ENCODE measurements at places on chromosomes 2 and 18.

GRCh38 chr2:2256011-2256410 is 75.1 kb downstream of the MYT1L start:
- DNase-seq, result no peak

GRCh38 chr18:35289727-35290093 is 319 bp downstream of the ZSCAN30 start:
- no peak for DNase-seq

DNA sequence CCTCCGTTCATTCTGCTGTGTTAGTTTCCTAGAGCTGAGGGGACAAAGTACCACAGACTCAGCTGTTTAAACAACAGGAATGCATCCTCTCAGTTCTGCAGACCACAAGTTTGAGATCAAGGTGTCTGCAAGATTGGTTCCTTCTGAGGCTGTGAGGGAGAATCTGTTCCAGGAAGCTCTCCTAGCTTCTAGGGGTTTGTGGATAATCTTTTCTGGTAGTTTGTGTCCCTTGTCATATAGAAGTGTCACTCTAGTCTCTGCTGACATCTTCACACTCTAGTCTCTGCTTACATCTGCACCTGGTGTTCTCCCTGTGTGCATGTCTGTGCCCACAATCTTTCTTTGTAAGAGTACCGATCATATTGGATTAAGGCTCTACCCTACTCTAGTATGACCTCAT is 581.8 kb downstream of the RNF144A start:
- DNase-seq, result no peak

GRCh38 chr2:235740821-235741220 is 247.0 kb downstream of the AGAP1 start:
- DNase-seq, result no peak

GRCh38 chr2:218745559-218746469 is 35.2 kb downstream of the TTLL4 start:
- no peak for DNase-seq

DNA sequence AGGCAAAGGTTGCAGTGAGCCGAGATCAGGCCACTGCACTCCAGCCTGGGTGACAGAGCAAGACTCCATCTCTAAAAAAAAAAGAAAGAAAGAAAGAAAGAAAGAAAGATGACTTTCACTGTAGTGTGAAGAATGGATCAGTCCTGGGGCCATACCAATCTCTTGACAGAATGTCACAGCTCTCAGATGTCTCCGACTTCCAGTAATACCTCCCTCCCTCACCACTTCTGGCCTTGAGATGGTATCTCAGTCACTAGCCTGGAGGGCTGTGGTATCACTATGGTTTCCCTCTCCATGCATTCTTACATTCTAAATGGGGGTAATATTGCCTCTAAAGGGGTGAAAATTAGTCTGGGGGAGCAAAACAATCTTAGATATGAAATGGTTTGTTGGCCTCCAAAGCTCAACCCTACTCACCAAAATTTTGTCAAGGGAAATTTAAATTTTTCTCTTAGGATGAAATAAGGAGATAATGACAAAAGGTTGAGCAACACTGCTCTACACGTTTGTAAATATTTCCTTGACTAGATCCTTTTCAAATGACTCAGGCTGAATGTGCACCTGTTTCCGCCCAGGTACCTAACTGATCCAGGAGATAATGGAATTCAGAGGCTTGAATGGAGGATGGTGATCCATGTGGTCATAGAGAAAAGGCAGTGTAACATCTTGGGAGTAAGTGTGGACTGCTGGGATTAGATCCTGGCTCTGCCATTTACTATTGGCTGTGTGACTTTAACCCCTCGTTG is 19.9 kb upstream of the SPRED2 start:
- DNase-seq, result no peak

DNA sequence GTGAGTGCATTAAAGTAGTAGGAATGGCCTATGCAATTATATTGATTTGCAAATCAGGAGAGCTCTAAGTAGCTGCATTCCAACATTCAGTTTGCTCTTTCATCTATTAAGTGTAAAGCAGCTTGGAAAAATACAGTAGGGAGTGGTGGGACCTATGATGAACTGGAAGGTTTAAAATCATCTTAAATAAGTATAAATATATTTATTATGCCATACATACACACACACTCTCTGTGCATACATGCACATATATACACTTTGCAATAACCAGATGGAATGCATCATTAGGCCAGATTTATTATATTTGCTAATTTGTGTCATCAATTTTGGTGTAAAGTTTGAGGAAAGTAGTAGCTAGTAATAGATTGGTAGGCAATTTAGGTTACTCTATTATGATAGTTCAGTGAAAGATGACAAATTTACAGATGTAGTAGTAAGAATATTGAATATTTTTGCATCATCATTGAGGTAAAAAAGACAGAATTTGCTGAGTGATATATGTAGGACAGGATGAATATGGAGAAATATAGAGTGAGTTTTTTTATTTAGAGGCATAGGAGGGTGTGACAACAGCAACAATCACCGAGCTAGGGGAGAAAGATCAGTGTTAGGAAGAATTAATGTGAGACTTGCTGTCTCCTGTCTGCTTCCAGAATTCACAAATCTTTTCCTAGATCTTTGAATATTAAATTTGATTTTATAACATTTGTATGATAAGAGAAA is 961.0 kb upstream of the CDH2 start:
- no peak for DNase-seq

DNA sequence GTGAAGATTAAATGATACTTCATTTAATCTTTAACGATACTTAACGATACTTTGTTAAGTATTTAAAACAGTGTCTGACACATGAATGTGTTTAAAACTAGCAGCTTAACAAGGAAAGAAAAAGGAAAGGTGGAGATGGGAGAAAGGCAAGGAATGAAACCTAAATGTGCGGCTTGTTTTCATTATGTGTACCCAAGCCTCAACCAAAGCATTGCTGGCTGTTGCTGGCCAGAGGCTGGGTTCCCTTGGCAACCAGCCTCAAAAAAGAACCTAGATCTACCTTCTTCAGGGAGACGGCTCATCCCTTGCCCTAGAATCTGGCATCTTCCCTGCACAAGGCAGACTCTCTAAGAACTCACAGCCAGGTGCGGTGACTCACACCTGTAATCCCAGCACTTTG is 13.8 kb upstream of the PCBP1 start:
- no peak for DNase-seq

DNA sequence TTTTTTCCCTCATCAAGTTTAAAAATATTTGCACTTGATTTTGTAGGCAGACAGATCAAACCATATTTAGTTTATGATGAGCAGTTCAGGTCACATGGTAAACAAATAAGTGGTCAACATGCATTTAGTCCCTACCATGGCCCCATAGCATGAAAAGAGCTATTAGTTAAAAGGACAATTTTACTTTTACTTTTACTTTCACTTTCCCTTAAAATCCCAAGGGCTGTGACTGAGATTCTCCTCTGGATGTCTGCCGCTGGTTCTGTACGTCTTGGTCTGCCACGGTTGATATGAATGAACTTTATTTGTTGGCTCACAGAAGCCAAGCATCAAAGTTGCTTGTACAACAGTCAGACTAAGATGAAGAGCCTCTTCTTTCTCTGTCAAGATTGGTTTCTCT is 626.2 kb upstream of the CDH7 start:
- no peak for DNase-seq

- DNase-seq, result no peak
Measured at GRCh38 chr2:73700131-73700611, 37.0 kb downstream of the TPRKB start.

- no peak for DNase-seq
Measured at GRCh38 chr2:95353055-95353575, 49.4 kb upstream of the FAHD2A start.

DNA sequence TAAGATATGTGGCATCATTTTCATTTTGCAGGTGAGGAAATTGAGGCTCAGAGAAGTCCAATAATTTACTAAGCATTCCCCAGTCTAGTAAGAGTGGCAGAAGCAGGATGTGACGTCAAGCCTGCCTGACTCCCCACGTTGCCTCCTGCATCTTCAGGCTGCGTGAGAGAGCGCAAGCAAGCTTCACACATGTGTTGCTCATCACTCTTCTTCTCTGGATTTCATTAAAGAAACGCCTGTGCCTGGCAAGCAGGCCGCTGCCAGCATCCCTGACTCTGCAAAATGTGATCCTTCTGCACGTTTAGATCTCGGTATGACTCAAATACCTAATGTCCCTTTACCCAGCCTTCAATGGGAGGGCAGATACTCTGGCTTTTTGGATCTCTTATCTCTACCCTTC is 96.8 kb downstream of the PRKCE start:
- DNase-seq, result no peak

- no peak for DNase-seq
Measured at GRCh38 chr2:112143150-112143549, 5.0 kb downstream of the FBLN7 start.

- DNase-seq, result no peak
Measured at GRCh38 chr2:225006730-225007129, 35.5 kb downstream of the DOCK10 start.

GRCh38 chr2:101766871-101767739 is 69.6 kb downstream of the MAP4K4 start:
- DNase-seq, result no peak

DNA sequence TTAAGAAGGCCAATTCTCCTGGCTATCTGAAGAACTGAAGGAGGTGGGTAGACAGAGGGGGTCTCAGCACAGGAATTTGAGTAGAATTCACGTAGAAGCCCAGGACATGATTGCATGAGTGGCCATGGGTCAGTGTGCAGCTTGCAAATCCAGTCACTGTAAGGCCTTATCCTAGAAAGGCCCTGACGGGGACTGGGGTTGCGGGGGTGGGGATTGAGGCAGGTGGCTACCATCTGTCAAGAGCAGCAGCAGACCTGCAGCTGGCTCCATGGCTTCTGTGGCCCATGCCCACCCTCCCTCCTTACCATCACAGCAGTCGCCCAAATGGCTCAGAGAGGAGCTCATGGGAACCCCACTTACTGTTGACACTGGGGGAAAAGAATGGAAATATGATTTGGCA is 34.6 kb upstream of the SLC14A1 start:
- DNase-seq, result no peak

GRCh38 chr18:22681908-22682307 is 251.2 kb upstream of the RBBP8 start:
- DNase-seq, result no peak

GRCh38 chr2:137249463-137250130 is 484.3 kb downstream of the THSD7B start:
- no peak for DNase-seq

- DNase-seq, result peak; percentile 15
Measured at GRCh38 chr2:111702119-111702803, 181.7 kb downstream of the ANAPC1 start.

GRCh38 chr18:62280786-62281185 is 44.3 kb upstream of the TNFRSF11A start:
- no peak for DNase-seq

GRCh38 chr2:32773448-32773808 is 145.6 kb downstream of the TTC27 start:
- DNase-seq, result no peak

Data from KG1 (cell line).